ENCODE measurements at places on chromosomes 6 and 20. TPM values are rescaled to one million over a fixed set of nuclear protein-coding genes. Genes with fewer than 3 reads are reported as not detected.

LKAAEAR1 gene
- not detected for total RNA-seq

FNDC1 gene
- 30.5 TPM for total RNA-seq

SRPK1 gene
- 52.9 TPM for total RNA-seq

ITPA gene
- 26.9 TPM for total RNA-seq

TXLNB gene
- total RNA-seq, result 1.1 TPM

ARFGEF3 gene
- total RNA-seq, result 6.5 TPM

GTSF1L gene
- not detected for total RNA-seq

CYP24A1 gene
- 0.43 TPM for total RNA-seq

AIF1 gene
- not detected for total RNA-seq

CAGE1 gene
- under 0.01 TPM for total RNA-seq

ECT2L gene
- 0.11 TPM for total RNA-seq

DNAH8 gene
- total RNA-seq, result under 0.01 TPM

TRIM40 gene
- not detected for total RNA-seq

SOX4 gene
- 39.6 TPM for total RNA-seq
